ENCODE measurements at places on chromosomes 1 and 21. TPM values are rescaled to one million over a fixed set of nuclear protein-coding genes. Genes with fewer than 3 reads are reported as not detected.

DNA sequence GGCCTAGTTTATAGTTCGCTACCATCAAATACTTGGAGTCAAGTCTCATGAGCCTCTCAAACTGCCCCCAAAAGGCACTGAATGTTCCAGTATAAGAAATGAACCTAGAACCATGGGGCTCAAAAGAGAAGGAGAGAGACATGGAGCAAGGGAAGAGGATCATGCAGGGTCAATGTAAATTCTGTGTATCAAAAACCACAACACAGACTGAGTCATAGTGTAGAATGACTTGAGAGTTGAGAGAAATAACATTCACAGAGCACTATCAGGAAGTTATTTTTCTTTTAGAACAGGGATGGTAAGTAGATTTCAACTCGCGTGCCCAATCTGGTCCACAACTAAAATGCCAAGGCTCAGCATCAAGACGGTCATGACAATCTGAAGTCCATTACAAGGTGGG lies 59.8 kb downstream of the GNG12 start:
- no peak for DNase-seq

GRCh38 chr1:56106531-56107274 lies 472.7 kb downstream of the PLPP3 start:
- peak; percentile 31 for DNase-seq

GRCh38 chr1:159068886-159069285 lies 7.7 kb downstream of the AIM2 start:
- no peak for DNase-seq

Gene GLMN
- 33.7 TPM for polyA plus RNA-seq

- no peak for DNase-seq
Observed at GRCh38 chr21:43767498-43767983, 8.6 kb downstream of the CSTB start.

GRCh38 chr1:185108321-185108720 lies 48.4 kb downstream of the TRMT1L start:
- DNase-seq = no peak

- DNase-seq = no peak
Observed at GRCh38 chr1:51851882-51852396, 26.6 kb downstream of the NRDC start.

DNA sequence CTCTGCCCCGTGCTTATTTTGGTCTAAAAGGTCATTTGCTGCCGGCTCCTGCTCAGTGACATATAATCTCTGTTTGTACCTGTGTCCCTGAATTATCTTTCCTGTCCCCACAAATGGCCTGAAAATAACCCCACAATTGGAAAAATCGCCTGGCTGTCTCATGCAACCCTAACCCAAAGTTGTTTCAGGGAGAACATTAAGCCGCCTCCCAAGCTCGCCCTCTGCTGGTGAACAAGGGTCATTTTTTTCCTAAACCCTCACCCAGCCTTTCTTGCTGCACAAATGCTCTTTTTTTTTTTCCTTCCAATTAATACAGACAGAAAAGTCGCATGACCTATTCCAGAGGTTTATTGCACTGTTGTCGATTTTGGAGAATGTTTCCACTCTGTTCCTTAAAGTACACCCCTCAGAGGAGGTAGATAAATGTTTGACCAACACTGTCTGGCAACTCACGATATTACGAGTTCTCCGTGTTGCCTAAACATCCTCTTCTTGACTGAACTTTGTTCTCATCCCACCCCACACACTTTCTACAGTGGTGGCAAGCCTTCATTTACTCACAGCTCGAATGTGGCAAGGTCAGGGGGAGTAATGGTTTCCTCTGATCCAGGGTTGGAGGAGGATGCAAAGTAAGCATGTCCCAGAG lies 148.7 kb downstream of the ZZZ3 start:
- no peak for DNase-seq

- DNase-seq = no peak
Observed at GRCh38 chr1:155069551-155070157, 6.1 kb downstream of the EFNA4 start.

Gene TCP10L
- 0.16 TPM for polyA plus RNA-seq

Gene NBPF4
- polyA plus RNA-seq = not detected

GRCh38 chr1:51621161-51621560 lies 4.3 kb downstream of the OSBPL9 start:
- DNase-seq = no peak

Gene KIF14
- polyA plus RNA-seq = 12.9 TPM

- no peak for DNase-seq
Observed at GRCh38 chr1:211638689-211639101, 36.7 kb downstream of the NEK2 start.

DNA sequence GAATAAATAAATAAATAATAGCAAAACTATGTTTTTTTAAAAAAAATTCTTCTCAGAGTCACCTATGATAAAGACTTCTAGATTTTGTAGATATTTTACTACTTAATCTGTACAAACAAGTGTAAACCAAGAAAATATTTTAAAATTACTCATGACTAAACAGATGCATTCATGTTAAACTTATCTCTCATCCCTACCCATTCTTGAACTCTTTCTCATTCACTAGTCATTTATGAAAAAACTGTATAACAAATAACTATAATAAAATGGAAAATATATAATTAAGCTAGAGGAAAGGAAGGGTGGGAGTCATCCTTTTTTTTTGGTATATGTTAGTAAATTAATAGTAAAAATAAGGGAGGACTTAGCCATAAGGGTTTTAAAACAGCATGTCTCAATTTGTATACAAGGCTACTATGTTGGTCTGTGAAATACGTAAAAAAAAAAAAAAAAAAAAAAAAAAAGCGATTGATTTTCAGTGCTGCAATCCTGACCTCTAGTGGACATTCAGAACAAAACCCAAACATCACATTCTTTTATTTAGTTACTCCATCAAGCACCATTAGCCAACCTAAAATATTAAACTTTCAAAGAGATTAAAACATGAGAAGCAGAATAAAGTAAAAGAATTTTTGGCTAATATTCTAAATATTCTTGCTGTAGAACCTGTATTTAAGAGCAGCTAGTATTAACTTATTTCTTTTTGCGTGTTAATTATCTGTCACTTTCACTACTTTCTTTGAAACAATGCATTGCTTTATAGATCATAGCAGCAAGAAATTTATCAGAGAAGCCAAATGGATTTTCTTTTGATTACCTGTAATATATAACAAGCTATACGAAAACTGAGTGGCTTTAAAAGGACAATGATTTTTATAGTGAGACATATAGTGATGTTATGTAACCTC lies 255.8 kb upstream of the CACYBP start:
- no peak for DNase-seq

- DNase-seq = no peak
Observed at GRCh38 chr21:37560385-37560784, 193.8 kb downstream of the DYRK1A start.

GRCh38 chr21:41602531-41602930 lies 94.6 kb upstream of the TMPRSS2 start:
- no peak for DNase-seq

DNA sequence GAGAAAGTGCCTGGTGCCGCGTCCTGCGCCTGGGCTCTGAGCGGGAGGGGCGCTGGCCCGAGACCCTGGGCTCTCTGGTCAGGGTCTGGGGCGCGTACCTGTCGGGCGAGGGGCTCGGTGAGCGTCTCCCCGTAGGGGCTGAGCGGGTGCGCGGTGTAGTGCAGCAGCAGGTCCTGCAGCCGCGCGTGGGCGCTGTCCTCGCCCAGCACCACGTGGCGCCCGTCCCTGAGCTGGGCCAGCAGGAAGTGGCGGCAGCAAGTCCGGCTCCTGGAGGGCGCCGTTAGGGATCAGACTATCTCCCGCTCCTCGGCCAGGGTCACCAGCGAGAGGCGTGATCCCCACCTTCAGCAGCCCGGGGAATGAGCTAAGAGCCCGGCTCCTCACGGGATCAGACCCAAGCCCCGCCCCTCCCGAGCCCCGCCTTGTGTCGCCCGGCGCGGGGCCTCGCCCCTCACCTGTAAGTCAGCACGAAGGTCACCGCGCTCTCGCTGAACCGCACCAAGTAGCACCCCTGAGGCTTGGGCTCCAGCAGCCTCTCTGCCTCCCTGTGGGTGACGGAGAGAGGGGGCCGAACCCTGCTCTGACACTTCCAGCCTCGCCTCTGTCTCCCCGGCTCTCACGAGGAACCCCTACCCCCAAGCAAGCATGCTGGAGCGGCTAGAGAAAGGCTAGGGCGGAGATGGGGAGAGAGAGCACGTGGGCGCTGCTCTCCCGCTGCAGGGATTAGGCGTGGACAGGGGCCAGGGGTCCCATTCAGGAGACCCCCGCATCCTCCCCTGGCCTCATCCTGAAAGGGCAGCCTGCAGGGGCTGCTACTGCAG lies 2.7 kb downstream of the SH2D2A start:
- no peak for DNase-seq

Gene DAB1
- polyA plus RNA-seq = 0.08 TPM

DNA sequence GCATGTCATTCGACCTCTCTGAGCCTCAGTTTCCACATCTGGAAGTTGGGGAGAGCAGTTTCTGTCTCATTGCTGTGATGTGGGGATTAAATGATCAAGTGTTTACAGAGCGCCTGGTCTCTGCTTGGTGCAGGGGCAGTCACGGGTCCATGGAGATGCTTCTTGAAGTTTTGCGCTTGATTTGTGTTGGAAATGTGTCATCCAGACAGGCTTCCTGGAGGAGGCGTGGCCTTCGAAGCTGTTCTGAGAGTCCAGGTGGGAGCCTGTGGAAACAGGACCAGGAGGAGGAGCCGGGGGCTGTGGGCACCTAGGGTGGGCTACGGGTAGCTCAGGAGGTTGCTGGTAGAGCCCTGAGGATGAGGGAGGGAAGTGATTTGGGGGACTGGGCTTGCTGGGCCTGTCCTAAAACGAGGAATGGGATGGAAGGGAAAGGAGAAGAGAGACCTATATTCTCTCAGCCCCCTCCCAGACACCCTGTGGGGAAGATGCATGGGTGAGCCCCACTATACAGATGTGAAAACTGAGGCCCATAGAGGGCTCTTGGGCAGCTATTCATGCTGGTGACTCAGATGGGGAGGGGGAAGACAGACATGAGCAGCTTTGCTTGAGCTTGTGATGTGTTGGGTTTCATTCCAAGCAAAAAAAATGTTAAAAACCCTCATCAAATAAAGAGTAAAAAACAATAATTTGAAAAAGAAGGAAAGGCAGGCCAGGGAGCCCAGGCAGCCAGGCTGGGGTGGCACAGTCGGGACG lies 107.2 kb upstream of the WNT4 start:
- DNase-seq = no peak

- no peak for DNase-seq
Observed at GRCh38 chr1:234553240-234554188, 56.5 kb downstream of the IRF2BP2 start.

DNA sequence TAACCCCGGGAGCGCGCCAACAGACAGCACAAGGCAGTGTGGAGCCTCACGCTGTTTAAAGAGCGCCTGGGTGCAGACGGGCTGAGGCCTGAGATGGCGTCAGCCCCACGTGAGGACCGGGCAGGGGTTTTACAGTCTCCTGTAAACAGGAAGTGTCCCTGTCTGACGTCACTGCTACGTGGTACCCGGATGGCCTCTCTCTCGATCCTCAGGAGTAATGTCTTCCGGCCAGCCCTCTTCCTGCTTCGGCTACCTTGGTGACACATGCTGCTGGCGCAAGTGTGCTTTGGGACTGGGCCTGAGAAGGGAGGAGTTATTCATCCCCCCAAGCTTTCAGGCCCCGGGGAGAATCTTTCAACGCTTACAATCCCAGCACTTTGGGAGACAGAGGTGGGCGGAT lies 41.2 kb downstream of the CNST start:
- DNase-seq = no peak

DNA sequence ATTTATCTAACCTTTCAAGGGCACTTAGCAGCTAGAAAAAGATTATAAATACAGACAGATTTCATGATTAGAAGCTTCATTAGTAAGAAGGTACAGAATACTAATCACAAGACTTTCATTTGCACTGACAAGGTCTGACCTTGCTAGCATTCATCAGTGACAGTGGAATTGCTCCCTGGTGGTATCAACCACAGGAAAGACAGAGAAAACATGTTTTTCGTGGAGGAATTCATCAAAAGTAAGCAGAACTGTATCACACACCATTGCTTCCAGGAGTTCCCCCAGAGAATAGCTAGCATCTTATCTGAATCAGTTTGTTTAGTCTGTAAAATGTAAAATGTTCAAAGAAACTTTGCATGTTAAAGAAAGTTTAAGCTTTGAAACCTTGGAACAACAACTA lies 20.6 kb upstream of the CRB1 start:
- no peak for DNase-seq

DNA sequence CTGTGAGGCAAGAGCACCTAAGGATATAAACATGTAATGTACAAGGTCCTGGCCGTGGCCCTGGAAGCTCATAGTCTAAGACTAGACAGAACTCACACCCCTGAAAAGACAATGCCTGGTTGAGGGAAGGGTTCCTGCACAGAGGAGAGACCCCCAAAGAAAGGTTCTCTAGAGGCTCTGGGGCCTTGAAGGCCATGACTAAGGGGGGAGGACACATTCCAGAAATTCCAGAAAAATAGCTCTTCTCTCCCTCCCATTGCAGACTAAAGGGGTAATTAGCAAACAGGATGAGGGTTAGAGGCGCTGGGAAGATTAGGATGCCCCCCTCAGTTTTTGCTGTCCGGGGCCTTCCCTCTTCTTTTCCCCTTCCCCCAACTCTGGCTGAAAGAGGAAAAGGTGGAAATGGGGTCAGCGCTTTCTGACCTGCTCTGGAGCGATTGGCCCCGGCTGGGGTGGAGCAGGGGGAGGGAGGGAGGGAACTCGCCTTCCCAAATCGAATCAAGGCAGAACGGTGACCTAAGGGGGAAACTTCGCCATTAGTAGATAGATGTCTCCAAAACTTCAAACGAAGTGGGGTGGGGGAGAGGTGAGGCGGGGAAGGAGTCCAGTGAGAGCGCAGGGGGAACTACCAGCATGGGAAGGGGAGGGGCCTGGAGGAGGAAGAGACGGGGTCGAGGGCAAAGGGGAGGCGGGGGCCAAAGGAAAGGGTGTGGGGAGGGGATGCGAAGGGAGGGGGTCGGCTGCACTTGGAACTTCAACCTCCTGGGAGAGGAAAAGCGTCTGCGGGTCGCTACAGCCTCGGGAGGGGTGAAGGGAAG lies 11.8 kb downstream of the PAX7 start:
- no peak for DNase-seq

- no peak for DNase-seq
Observed at GRCh38 chr1:228767636-228768354, 32.5 kb downstream of the RHOU start.

GRCh38 chr1:95953015-95953414 lies 719.0 kb downstream of the RWDD3 start:
- DNase-seq = no peak

Gene ITGB2
- 120 TPM for polyA plus RNA-seq

Gene GBP4
- polyA plus RNA-seq = 3.1 TPM

DNA sequence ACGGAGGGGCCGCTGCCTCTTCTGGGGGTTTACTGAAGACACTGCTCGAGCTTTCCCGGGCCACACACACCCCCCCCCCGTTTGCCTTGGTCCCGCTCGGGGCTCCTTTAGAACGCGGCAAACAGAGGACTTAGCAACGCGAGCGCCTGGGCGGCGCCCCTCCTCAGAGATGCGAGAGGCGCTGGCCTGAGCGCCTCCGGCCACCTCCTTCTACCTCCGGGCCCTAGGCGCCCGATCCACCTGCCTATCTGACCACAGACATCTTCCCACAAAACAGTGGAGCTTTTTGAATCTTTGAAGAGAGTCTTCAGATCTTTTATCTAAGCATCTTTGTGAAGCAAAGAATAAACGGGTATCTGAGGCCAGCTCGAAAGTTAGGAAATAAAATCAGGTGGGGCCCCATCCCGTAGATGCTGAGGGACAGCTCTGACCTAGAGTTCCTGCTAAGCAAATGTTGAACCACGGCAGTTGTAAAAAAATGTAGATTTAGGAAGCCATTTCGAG lies 436 bp upstream of the TTLL7 start:
- DNase-seq = no peak
